Foreskin fibroblast (primary cell): ENCODE measurements at places on chromosomes 11 and 22.

DNA sequence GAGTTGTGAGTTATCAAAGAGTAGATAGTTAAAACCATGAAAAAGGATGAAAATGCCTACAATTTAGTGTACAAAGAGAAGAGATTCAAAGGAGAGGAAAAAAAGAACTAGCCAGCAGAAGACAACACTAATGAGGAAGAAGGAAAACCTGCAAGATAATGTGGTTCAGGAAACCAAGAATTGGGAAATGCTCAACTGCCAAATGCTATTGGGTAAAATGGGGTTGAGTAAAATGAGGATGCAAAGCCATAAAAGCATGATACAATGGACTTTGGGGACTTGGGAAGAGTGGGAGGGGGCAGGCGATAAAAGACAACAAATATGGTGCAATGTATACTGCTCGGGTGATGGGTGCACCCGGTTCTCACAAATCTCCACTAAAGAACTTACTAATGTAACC, 7.6 kb upstream of the OR52K2 start:
- DNase-seq, result no peak

- DNase-seq, result no peak
Observed at GRCh38 chr11:2265854-2266585, 4.4 kb downstream of the ASCL2 start.

- no peak for DNase-seq
Observed at GRCh38 chr22:25940479-25940878, 198.5 kb downstream of the MYO18B start.

DNA sequence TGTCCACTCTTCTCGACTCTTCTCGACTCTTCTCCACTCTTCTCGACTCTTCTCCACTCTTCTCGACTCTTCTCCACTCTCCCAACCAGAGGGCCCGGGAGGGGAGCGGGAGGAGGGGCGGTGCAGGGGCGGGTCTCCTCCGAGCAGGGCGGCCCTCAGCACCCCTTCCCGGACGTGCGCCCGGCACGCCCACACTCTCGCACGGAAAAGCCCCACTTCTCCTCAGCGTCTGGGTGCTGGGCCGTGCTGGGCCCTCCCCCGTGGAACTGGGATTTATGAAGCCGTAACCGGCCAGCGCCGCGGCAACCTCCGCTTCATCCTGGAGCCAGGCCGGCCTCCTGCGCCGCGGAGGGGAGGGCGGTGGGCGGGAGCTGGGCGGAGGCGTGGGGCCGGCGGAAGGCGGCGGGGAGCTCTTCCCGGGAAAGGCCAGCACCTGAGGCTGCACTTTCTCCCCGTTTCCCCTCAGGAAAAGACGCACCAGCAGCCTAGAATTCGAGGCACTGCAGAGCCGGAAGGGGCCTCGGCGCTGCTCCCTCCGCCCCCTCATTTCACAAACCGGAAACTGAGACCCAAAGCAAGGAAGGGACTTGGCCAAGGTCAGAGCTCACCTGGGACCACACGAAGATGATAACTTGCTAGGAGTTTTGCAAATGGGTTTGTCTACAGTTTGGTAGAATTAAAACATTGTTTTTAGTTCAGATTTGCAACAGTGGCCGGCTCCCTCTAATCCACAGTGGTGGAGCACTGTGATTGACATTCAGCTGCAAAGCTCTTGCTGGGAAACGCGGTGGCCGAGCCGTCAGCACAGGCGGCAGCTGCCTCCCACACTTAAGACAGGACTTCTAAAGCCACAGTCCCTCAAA, 31.6 kb upstream of the JAM3 start:
- DNase-seq, result peak; percentile 82

- no peak for DNase-seq
Observed at GRCh38 chr11:11318961-11319360, 34.1 kb downstream of the CSNK2A3 start.

GRCh38 chr11:110296226-110297075, at the start of gene RDX:
Gene RDX, minus strand, starts transcription at chr11:110296614. Its CDS starts 16,922 bp downstream, at chr11:110279692.
- peak; percentile 92 for DNase-seq

GRCh38 chr11:32256466-32256865, 165.6 kb downstream of the RCN1 start:
- DNase-seq, result no peak

- DNase-seq, result no peak
Observed at GRCh38 chr11:69416143-69416515, 65.3 kb upstream of the LINC01488 start.

DNA sequence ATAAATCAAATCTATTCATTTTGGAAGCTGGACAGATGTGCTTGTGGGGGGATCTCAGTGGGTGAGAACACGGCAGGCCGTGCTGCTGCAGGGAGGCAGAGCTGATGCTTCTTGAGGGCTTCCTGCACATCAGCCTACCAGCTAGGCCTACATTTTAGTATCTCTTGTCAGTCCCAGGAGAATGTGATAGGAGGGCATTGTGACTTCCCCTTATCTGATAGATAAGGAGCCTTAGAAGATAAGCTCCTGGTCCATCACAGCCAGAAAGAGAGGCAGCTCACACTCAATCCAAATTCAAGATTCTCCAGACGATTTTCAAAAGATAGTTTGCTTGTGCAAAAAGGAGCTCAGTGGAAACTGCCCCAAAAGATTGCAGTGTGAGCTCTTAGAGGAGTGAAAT, 89.0 kb downstream of the SHANK2 start:
- no peak for DNase-seq

GRCh38 chr11:119531623-119532022, 108.7 kb upstream of the THY1 start:
- no peak for DNase-seq
